ENCODE measurements at places on chromosomes 16 and 17.

DNA sequence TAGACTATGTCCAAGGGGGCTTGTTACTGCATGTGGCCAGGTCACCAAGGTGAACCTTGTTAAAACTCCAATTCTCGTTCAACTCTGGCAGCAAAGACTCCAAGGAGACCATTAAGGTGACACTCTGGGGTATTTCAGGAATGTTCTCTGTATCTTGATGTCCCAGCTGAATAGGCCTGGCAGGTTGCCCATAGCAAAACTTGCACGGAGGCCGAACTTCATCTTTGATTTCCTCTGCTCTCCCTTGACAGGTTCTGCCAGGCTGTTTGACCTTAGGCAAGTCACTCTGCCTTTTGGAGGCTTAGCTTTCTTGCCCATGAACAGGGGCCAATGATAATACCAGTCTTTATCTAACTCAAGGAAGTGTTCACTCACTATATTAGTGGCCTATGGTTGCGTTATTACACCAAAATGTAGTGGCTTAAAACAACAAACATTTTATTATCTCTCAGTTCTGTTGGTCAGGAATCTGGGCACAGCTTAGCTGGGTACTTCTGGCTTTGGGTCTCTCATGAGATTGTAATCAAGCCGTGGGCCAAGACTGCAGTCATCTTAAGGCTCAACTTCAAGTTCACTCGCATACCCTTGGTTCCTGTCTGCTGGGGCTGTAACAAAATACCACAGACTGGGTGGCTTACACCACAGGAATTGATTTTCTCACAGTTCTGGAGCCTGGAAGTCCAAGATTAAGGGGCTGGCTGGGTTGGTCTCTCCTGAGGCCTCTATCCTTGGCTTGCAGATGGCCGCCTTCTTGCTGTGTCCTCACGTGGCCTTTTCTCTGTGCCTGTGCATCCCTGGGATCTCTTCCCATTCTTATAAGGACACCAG is 168.5 kb downstream of the UTP18 start:
- no peak for DNase-seq

DNA sequence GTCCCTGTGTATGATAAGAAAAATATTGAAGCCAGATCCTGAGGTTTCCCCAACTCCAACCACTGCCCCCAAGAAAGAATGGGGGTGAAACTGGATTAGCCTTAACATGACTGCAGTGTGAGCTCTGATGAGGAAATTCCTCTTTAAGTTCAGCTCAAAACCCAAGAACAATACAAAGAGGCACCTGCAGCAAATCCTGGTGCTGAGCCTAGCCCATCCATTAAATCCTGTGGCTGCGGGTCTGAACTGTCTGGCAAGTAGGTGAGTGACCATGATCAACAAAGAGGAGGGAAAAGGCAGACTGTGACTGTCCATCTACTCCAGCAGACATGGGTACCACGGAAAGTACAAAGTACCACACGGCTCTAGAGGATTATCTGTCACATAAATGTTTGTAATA is 64.2 kb downstream of the CREBBP start:
- no peak for DNase-seq

DNA sequence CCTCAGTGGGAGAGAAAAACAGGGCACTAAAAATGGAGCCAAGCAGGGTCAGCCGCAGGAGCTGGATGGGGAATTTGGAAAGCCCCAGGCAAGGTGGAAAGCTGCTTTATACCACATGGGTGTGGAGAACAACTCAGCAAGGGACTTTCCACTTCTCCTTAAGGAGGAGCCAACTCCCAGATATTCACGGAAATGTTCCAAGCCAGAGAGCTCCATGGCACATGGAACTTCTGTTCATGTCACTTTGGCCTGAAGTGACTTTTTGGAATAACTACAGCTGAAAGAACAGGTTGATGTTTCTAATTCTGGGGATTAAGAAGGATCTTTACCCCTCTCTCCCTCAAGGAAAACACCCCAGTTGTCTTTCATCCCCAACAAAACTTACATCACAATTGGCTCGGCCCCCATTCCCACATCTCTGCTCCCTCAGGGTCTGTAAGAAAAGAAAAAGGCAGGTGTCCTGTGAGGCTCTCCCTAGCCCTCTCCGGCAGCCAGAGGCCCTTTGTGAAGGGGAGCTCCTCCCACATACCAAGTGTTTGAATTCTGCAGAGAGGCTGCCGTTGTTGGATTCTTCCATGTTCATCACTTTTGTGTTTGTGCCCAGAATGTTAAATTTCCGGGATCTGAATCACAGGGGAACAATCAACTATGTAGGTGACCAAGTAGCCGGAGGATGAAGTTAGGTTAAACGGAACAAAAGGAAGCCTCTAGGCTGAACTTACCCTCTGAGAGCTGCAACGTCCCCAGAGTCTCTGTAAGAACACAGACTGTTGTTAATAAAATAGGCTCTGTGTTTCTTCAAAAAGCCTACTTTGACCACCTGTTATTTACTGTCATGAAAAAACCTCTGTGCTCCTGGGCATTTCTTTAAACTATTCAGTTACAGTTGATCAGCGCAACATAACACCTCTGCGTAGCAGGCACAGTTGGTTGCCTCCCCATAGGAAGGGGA is 41.0 kb downstream of the STAT5A start:
- DNase-seq = peak; percentile 84

GRCh38 chr16:8919089-8919933 is 37.2 kb downstream of the LITAFD start:
- no peak for DNase-seq

All from HAP-1 (cell line).